K562 (cell line): ENCODE measurements at places on chromosomes 13 and 19.

GRCh38 chr19:18364826-18365528 is 21.0 kb upstream of the GDF15 start:
- DNase-seq: peak; percentile 68

- DNase-seq: no peak
These were observed 57.7 kb upstream of the TEX29 start for GRCh38 chr13:111262715-111263114.

- DNase-seq: no peak
These were observed 19.7 kb downstream of the VRK3 start for GRCh38 chr19:50005428-50005827.

- DNase-seq: no peak
These were observed 74.8 kb downstream of the COL4A1 start for GRCh38 chr13:110232142-110232541.

DNA sequence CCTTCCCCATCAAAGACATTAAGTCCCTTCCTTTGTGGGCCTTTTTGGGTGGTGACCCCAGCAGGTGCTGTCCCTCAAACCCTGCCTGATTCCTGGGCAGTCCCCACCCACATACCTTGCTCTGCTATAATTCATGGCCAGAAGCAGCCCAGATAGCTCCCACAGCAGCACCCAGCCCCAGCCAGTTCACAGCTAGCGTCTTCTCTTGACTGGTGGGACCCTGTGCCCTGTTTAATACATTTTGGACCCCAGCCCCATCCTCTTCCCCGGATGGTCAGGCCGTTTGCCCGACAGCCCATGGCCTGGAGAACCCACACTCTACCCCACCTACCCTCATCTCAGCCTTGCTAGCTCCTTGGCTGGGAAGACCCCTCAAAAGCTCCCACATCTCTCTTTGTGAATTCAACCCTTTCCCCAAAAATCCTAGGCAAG is 2.1 kb downstream of the CCDC106 start:
- no peak for DNase-seq

- no peak for DNase-seq
These were observed 35.1 kb downstream of the GJA3 start for GRCh38 chr13:20125783-20126165.
